ENCODE measurements at places on chromosomes 6 and 20.

- DNase-seq: no peak
These were observed 9.0 kb upstream of the BTN3A1 start for GRCh38 chr6:26392932-26393636.

- no peak for DNase-seq
These were observed 47.8 kb downstream of the RTN4IP1 start for GRCh38 chr6:106581468-106581867.

GRCh38 chr6:1622220-1622850 lies 12.6 kb downstream of the FOXC1 start:
- DNase-seq: no peak

- DNase-seq: no peak
These were observed 102.3 kb upstream of the MCHR2 start for GRCh38 chr6:100096341-100096740.

GRCh38 chr20:56348746-56349145 lies 10.0 kb upstream of the FAM210B start:
- no peak for DNase-seq

DNA sequence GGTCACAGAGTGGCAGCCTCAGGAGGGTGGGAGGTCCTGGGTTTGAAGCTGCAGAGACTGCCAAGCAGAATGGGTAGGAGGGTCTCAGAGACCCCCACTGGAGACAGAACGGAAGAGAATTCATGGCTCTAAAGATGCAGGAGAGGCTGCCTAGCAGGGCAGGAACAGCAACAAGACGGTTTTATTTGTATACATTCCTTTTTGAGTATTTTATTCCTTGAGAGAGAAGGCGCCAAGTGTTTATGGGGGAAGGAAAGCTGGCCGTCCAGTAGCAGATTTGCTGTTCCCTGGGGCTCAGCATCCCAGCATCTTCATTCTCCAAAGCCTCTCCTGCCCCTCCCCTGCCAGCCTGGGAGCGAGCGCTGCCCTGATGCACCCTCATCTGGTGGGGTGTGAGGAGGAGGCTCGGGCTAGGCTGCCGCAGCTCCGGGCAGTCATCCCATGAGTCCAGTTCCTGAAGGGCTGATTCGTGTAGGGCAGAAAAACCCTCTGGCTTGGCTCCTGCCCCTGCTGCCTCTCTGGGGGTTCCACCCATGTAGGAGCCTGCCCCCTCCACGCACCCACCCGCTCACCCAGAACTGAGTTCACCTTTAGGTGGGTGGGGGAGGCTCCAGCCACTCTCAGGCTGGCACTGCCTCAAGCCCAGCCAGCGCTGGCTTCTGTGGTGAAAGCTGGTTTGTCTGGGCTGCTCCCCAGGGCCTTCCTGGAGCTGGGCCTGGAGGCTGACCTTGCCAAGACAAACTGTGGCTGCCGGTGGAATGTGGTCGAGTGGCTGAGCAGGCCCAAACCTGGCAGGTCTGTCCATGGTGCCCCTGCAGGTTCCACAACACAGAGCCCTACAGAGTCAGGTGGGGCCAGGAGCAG lies 32.4 kb downstream of the CPXM1 start:
- DNase-seq: no peak

- no peak for DNase-seq
These were observed 378.8 kb downstream of the QKI start for GRCh38 chr6:163793011-163793983.

DNA sequence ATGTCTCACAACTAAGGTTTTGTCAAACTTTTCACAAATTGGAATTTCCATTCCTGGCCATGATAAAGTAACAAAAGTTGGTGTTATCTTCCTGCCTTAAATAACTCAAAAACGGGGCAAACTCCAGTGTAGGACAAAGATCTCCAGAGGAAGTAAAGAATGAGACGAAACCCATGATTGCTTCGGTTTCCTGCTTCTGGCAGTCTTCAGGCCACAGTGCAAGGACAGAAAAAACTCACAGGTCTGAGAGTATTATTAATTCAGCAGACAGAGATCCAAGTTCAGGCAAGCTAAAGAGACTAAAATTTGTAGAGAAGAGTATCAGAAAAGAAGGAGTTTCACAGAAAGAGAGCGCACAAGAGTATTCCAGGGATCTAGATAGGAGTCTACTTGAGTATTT lies 64.8 kb upstream of the RCAN2 start:
- no peak for DNase-seq

DNA sequence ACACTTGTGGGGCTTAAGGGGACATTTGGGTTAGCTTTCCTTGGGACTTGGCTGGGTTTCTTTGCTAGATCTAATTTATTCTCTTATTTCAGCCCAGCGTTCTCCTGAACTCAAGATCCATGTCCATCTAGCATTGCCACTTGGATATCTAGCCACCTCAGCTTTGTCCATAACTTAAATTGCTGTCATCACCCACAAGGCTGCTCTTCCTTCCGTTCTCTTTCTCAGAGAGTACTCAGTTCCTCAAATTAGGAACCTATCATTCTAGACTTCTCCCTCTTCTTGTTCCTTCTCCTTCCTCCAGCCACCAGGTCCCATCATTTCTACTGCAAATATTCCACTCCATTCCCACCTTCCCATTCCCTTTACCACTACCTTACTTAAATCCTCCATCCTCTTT lies 4.3 kb downstream of the SMIM26 start:
- DNase-seq: no peak

- DNase-seq: peak; percentile 74
These were observed 162.7 kb downstream of the GRM4 start for GRCh38 chr6:33983109-33983716.

GRCh38 chr6:89925826-89926225 lies 31.6 kb downstream of the GJA10 start:
- no peak for DNase-seq

GRCh38 chr6:87152526-87152955 lies 2.8 kb upstream of the ZNF292 start:
- DNase-seq: no peak

DNA sequence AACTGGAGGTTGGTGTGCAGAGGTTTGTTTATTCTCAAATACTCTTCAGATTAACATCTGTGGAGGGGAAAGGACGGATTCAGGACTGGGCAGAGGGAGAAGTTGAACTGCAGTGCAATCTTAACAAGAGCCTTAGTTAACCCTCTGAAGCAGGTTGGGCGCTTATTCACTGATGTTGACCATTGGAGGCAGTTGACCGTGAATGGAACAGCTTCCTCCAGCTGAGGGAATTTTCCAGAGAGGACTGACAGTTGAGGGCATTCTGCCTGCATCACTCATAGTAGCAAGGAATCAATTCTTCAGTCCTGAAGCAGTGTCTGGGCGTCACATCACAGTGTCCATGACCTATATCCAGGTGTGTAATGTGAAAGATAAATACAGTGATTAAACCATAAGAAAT lies 80.9 kb downstream of the PLCB4 start:
- no peak for DNase-seq

DNA sequence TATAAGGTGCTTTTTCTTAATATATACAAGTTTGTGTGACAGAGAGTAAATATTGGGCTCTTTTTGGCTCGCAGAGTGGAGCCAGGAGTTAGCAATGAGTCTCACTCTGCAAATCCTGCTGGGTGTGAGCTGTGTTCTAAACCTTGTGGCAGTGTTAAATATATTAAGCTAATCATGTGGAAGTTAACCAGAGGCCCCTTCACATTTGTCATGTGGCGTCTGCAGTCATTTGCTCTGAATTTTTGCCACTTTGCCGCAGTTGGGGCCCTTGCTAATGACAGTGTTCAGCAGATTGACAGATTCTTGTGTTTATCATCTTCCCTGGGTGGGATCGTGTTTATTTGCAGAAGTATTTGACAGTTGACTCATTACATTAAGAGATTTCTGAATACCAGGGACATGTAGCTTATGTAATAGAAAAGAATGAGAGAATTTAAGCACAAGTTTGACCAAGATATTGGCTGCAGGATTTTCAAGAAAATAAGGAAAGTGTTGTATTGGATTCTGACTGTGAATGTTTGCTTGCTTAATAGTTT lies 37.9 kb downstream of the SPATA2 start:
- DNase-seq: no peak

DNA sequence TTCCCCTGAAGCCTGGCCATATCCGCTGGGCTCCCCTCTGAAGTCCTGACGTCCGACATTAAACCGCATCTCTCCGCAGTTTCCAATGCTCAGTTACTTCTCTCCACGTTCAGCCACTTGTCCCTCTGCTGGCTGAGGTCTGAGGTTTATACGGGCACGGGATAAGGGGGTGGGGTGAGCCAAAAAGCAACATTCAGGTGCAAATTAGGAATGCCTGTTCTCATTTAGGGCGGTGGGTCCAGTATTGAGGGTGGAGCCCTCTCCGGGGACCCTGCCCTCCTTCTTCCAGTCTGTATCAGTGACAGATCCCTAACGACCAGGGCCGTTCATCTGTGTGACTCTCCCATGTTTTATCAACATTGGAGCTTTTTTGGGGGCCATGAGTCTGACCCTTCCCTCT lies 1454.4 kb downstream of the HACE1 start:
- no peak for DNase-seq

DNA sequence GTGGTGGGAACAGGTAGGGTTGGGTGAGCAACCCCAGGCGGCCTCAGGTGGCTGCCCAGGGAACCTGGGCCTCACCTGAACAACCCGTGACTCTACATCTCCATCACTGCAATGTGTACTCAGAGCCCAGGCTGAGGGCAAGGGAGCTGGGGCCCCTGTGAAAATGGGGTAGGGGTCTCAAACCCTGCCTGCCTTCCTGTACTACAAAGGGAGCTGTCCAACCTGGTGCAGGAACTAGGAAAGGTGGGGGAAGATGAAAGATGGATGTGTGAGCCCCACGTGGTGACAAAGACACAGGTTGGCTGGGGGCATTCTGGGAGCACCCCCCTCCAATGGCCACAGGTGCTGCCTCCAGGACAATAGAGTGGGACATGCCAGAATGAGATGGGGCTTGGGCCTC lies 62.1 kb upstream of the SLC2A12 start:
- no peak for DNase-seq

DNA sequence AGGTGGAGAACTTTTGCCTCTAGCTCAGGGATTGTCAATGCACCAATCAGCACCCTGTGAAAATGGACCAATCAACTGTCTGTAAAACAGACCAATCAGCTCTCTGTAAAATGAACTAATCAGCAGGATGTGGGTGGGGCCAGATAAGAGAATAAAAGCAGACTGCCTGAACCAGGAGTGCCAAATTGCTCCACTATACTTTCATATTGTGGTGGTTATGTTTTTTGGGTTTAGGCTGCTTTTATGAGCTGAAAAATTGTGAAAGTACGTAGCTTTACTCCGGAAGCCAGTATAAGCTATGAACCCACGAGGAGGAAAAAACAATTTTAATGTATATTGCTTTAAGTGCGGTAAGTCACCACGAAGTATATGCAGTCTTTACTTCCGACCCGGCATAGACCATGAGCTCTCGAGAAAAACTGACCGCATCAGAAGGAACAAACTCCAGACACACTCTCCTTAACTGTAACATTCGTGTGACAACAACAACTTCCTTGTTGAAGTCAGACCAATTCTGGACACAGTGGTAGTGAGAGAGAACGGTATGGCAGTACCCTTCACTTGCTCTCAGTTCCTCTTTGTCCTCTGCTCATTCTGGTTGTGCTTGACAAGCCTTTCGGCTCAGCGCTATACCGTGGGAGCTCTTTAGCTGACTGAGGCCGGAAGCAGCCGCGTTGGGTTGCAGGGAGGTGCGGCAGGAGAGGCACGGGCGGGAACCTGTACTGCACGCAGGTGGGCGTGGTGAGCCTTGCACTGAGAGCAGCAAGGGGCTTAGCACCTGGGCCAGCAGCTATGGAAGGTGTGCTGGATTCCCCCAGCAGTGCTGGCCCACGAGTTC lies 81.9 kb upstream of the E2F3 start:
- DNase-seq: peak; percentile 37

DNA sequence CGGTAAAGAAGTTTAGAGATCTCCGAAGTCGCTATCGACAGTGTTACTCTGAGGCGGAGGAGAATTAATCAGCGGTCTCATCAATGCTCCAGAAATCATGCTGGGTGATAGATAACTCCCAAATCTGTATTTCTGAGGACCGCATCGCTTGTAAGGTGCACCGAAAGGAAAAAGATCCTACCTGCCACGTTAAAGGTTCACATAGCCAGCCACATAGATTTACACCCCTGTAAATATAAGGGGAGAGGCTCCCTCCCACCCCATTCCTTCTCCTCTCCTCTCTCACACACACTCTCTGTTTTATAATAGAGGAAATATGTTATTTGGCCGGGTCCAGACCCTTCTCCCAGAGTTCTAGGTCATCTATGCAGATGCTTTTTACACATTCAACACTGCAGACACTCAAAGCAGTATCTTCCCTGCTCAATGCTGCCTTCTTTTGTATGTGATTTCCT lies 620 bp upstream of the DEK start:
- no peak for DNase-seq

GRCh38 chr20:25083773-25084625 lies 2.1 kb upstream of the VSX1 start:
- no peak for DNase-seq

GRCh38 chr6:25946631-25947030 lies 16.0 kb upstream of the TRIM38 start:
- DNase-seq: no peak

GRCh38 chr6:30508890-30509736 lies 19.8 kb downstream of the HLA-E start:
- DNase-seq: no peak

GRCh38 chr6:134177753-134178160 lies 125.3 kb upstream of the SLC2A12 start:
- no peak for DNase-seq

DNA sequence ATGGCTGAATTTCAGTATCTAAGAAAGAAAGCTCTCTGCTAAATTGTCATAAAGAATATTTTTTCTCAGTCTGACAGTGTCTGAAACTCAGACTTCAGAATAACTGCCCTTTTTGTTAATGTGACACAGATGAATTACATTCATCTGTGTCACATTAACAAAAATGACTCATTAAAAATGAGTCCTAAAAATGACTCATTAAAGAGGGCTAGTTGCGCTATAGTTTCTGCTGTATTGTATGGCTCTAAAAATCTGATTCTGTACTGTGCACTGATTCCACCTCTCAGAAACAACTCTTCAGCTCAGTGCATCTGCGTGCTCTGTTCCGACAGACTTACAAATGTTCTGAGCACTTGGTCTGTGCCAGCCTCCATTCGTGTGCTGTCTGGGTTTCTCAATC lies 15.0 kb downstream of the RNF114 start:
- no peak for DNase-seq

- DNase-seq: no peak
These were observed 6.8 kb upstream of the PI16 start for GRCh38 chr6:36947570-36948351.

DNA sequence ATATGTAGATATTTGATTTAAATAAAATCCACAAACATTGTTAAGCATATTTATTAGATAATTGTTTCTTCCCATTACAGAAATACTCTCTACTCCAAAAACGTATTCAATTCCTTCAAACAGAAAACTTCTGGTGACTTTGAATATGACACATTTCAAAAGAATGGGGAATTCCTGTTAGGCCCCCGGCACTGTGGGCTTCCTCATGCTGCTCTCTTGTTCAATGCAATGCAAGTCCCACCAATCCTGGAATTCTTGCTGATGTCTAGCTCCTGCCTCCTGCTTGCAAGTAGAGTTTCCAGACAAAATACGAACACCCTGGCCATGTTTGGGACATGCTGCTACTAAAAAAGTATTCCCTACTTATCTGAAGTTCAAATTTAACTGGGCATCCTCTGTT lies 544.1 kb downstream of the QKI start:
- no peak for DNase-seq

Data from CMK (cell line).